ENCODE measurements at places on chromosomes 3 and 15.

- no peak for DNase-seq
Observed at GRCh38 chr3:150889106-150889505, 16.1 kb downstream of the MINDY4B start.

- DNase-seq: no peak
Observed at GRCh38 chr15:47607695-47608094, 109.6 kb upstream of the SEMA6D start.

GRCh38 chr3:62587579-62588031 is 214.3 kb upstream of the FEZF2 start:
- no peak for DNase-seq

DNA sequence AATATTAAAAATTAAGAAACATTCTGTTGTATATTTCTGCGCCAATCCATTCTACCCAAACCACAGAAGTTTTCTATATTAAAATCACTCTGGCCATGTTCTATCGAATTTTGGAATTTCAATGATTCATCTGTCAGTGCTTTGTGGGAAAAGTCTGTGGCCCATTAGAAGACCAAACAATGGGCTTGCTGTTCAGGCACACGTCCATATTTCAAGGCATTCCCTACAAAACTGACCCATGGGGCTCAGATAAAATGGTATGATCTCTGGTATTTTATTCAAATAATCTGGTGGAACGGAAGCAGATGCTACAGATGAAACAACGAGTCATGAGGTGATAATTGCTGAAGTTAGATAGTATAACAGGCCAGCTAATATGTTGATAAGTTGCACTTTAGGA is 12.4 kb downstream of the NPHP3 start:
- no peak for DNase-seq

DNA sequence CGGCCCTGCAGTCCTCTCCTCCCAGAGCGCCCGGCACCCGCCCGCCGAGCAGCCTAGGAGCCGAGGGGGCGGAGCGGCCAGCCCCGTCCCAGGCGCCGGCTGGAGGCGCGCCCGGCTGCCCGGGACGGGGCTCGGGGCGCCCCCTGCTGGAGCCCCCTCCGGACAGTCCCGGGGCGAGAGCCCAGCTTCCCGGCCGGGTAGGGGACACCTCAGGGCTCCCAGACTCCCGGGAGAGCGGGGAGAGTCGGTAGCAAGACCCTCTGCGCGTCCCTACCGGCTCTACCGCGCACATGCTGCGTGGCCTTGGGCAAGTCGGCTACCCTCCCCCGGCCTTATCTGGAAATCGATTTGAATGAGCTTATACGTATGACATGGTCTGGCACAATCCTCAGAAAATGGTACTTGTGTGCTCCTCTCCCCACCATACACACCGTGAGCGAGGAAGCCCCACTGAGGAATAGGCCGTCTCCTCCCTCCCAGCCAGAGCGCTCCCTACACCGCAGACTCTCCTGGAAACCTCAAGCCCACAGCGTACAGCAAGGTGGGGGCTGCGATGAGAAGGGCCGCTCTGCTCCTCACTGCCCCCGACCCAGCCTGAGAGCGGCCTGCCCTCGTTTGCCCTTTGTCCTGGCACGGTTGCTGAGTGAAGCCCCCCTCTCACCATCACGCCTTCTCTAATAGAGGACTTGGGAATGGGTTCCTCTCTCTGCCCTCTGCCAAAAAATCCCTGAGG is at the start of gene DAPK2:
Gene DAPK2 (minus strand): TSS at position 65 of the 733 bp plus-strand sequence. CDS start 6,224 bp downstream, outside the sequence.
- peak; percentile 19 for DNase-seq

DNA sequence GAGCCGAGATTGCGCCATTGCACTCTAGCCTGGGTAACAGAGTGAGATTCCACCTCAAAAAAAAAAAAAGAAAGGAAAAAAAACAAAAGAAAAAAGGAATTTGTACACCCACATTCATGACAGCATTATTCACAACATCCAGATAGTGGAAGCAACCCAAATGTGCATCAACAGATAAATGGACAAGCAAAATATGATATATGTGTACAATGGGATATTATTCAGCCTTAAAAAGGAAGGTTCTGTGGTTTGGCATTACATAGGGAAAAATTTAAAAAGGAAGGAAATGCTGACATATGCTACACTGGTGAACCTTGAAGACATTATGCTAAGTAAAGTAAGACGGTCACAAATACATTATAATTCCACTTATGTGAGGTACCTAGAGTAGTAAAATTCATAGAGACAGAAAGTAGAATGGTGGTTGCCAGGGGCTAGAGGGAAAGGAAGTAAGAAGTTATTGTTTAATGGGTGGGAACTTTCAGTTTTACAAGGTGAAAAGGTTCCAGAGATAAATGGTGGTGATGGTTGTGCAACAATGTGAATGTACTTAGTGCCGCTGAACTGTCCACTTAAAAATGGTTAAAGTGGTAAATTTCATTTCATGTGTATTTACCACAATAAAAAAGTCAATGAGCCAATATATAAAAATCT is 118.5 kb downstream of the MYLK start:
- DNase-seq: no peak

- no peak for DNase-seq
Observed at GRCh38 chr3:171781711-171782127, 28.6 kb downstream of the PLD1 start.

DNA sequence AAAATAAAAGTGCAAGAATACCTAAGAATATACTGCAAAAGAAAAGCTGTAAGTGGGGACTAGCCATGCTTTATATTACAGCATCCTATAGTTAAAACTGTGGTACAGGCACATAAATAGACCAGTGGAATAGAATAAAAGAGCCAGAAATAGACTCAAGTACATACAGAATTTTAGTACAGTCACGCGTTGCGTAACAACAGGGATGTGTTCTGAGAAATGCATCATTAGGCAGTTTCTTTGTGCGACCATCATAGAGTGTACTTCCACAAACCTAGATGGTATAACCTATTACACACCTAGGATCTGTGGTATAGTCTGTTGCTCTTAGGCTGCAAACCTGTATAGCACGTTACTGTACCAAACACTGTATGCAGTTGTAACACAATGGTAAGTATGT is 61.8 kb downstream of the PCCB start:
- no peak for DNase-seq

DNA sequence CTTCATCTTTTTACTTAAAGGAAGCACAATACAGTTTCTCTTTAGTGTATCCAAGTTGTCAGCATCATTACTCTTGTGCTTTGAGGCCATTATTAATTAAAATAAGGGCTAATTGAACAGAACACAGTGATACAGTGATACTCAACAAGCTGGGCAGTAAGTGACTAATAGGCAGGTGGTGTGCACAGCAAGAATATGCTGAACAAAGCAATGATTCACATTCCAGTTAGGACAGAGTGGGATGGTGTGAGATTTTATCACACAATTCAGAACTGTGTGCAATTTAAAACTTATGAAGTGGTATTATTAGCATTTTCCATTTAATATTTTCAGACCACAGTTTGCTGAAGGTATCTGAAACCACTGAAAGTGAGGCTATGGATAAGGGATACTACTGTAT is 116.9 kb downstream of the PLOD2 start:
- no peak for DNase-seq

GRCh38 chr3:142237891-142238290 is 12.5 kb upstream of the GK5 start:
- DNase-seq: no peak

DNA sequence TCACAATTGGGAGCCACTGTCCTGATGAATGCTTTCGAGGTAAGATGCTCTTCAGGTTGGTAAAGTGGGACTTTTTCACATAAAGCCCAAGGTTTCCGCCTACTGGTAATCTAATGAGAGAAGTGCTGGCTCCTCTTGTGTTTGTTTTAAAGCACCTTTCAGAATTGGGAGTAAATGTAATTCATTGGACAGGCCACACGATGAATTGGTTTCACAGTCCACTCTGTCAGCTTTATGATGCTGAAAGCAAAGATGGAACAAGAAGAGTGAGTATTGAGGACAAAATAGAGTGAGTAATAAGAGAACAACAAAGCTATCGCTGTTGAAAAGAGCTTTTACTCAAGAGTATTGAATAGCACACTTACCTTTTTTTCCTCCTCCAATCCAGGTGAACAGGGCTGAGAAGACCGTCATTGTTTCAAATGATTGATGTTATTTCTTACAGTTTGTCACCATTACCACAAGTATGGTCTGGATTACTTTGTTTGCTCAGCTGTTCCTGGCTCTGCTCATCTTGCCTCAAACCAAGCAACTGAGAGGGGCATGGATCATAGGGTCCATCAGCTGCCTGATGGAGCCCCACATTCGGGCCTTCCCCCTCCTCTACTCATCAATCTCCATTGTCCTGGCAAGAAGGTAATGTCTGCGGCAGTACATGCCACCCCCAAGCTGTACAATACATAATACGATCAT is 136.1 kb upstream of the CNTN4 start:
- DNase-seq: no peak

GRCh38 chr15:79943820-79944219 is 27.2 kb downstream of the BCL2A1 start:
- DNase-seq: no peak

DNA sequence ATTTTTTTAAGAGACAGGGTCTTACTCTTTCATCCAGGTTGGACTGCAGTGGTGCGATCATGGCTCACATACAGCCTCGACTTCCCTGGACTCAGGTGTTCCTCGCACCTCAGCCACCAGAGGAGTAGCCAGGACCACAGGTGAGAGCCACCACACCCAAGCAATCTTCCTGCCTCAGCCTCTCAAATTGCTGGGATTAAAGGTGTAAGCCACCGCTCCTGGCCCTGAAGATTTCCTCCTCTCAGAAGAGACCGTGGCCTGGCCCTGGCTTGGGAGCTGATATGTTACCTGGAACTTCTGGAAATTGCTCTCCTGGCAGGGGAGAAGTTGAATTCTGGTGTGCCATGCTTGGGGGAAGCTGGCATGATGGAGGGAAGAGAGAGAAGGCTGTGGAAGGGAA is 36.2 kb downstream of the PPCDC start:
- DNase-seq: no peak

- no peak for DNase-seq
Observed at GRCh38 chr3:111577798-111578685, 17.1 kb downstream of the ZBED2 start.

GRCh38 chr15:60002528-60003218 is 1.4 kb upstream of the FOXB1 start:
- DNase-seq: no peak

DNA sequence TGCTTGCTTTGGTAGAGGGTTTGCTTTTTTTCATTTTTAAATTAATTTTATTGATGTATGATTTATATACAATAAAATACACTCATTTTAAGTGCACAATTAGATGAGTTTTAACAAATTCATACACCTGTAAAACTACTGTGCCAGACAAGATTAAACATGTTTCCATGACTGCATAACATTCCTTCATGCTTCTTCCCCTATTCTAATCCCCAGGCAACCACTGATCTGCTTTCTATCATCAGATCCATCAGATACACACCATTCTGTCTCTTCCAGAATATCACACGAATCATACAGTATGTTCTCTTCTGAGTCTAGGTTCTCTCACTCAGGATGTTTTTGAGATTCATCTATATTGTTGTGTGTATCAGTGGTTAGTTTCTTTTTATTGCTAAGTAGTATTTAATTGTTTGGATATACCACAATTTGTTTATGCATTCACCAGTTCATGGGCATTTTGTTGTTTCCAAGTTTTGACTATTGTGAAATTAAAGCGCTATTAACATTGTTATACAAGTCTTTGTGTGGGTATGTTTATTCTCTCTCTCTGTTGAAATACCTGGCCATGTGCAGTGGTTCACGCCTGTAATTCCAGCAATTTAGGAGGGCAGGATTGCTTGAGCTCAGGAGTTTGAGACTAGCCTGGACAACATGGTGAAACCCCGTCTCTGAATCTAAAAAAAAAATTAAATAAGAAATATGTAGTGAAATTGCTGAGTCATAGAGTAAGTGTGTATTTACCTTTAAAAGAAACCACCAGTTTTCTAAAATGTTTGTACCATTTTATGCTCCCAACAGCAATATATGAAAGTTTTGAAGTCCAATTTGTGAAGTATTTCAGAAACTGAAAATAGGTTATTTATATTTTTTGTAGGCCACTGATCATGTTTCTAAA is 7.0 kb upstream of the TFG start:
- DNase-seq: no peak

GRCh38 chr3:115932807-115933206 is 309.5 kb downstream of the GAP43 start:
- no peak for DNase-seq

GRCh38 chr15:45943240-45943639 is 308.4 kb downstream of the SQOR start:
- no peak for DNase-seq

- DNase-seq: no peak
Observed at GRCh38 chr3:137988152-137988551, 21.8 kb upstream of the CLDN18 start.

DNA sequence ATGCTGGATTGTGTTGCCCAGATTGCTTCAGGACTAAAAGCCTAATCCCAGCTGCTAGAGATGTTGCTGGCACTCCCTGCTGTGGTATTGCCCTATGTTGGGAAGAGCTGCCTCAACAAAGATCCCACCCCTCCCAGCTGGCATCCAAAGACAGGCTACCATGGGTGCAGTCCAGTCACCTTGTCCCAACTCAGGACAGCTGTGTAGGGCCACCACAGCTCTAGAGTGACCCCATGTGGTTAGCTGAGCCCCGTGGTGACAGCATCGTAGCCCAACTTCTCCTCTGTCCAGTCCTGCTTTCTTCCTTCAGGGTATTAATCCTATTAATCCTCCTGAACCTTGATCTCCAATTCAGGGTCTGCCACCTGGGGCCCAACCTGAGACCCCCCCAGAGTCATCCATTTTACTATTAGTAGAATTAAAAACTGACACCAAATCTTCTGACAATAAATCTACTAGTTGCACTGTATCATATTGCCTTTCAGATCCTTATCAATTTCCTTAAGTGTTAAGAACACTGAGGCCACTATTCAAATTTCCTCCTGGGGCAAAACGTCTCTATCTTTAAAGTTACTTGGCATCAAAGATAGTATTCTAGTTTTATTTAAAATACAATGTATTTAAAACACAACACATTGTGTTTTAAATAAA is 83.5 kb downstream of the AQP9 start:
- no peak for DNase-seq

DNA sequence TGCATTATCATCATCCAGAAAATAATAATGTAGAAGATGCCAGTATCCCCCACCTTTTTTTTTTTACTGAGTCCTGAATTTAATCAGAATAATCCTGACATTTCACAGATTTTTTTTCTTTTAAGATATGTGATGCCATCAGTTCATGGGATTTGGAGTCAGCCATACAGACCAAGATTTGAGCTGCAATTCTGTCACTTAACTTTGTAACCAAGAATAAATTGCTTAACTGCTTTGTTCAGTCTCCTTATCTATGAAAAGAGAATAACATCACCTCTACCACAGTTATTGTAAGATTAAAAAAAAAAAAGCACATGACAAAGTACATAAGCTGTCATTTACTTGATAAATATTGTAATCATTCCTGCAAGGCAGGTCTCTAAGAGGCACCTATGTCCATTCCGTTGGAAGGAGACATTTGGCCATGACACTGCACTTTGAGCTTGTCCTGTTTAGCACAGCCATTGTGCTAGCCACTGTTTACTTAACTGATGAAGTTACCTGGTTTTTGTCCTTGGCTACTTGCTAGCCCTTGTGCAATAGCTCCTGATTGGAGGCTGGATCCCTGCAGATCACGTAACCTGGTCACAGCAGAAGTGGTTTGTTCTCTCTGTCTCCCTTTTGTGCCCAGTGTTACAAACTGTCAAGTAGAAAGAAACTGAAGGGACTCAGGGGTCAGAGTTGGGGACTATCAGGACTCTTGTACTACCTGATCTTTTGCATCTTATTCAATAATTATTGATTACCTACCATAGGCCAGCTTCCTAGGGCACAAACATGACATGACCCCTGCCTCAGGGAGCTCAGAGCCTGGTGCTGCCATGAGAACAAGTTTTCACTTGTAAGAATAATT is 306.0 kb downstream of the WDR72 start:
- no peak for DNase-seq
